ENCODE measurements at places on chromosomes 2 and 18. TPM values are rescaled to one million over a fixed set of nuclear protein-coding genes. Genes with fewer than 3 reads are reported as not detected.

DNA sequence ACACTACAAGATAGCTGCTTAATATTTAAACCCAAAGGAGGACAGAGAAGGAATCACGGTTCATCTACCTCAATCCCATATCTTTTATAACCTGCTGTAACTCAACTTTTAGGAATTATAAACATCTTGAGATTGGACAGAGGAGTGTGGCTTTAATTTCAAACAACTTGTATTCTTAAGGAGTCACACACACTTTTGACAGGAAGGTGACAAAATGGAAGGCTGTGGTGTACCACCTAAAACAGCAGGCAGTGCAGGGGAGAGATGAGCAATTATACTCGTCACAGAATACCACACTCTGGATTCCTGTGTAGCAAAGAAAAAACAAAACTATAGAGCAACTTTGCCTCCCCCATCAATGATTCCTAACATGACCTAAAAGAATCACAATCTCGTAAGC lies 194.8 kb downstream of the ZEB2 start:
- no peak for DNase-seq

GRCh38 chr2:234722176-234722575 lies 225.3 kb upstream of the ARL4C start:
- DNase-seq, result no peak

DNA sequence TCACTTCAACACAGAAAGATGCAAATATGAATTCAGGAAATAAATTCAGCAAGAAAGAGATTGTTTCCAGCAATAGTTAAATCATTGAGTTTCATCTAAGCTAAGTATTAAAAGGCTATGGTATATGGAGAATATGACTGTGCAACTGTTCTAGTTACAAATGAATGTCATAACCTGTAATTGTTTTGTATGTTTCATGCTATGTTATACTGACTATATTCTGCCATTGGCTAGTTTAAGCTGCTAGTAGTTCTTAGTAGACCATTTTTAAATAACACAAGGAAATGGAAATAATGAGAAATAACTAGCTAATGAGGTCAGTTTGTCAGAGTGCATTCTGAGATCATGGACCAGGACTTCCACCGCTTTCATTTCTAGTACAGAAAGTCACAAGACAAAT lies 1154.9 kb upstream of the TMEFF2 start:
- DNase-seq, result no peak

Gene GALNT5
- 0.43 TPM for polyA plus RNA-seq

Gene CCDC141
- 0.24 TPM for polyA plus RNA-seq

Gene LYPD6
- 20.5 TPM for polyA plus RNA-seq

Gene GATA6
- polyA plus RNA-seq, result 10.1 TPM

Gene ARHGAP25
- 7.7 TPM for polyA plus RNA-seq

Gene EVX2
- polyA plus RNA-seq, result not detected
